ENCODE measurements at places on chromosomes 6 and 20.

GRCh38 chr20:42366626-42367025, 748.4 kb upstream of the CHD6 start:
- DNase-seq = no peak

DNA sequence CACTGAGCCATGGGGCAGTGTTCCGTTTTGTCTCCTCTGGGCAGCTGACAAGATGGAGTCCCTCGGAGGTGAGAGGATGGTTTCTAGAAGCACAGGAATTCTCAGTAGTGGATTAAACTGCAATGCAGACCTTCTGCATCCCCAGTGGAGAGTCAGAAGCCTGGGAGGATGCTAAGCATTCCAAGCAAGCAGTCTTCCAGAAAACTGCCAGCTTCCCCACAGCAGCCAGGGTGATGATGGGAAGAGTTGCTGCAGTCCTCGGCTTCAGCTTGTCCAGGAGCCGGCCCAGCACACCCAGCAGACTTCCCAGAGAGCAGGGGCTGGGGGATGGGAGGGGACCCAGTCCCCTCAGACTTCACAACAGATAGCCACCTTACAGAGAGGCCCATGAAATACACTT, 163.6 kb downstream of the LY86 start:
- no peak for DNase-seq

GRCh38 chr6:162078667-162079066, 648.9 kb downstream of the PRKN start:
- DNase-seq = no peak

DNA sequence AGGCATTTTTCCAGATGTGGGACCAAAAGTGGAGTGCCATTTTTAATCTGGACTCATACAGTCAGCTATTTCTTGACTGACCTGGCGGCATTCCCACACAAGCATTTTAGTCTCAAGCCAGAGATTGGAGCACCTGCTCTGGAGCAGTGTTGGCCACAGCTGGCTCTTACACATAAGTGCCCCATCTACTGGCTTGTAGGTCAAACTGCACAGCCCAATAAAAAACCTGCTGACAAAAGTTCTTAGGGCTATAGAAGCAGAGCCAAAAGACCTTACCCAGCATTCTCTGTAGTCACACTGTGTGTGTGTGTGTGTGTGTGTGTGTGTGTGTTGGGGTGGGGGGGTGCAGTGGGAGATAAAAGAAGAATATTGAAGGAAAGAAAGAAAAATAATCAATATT, 38.6 kb upstream of the SENP6 start:
- DNase-seq = no peak

DNA sequence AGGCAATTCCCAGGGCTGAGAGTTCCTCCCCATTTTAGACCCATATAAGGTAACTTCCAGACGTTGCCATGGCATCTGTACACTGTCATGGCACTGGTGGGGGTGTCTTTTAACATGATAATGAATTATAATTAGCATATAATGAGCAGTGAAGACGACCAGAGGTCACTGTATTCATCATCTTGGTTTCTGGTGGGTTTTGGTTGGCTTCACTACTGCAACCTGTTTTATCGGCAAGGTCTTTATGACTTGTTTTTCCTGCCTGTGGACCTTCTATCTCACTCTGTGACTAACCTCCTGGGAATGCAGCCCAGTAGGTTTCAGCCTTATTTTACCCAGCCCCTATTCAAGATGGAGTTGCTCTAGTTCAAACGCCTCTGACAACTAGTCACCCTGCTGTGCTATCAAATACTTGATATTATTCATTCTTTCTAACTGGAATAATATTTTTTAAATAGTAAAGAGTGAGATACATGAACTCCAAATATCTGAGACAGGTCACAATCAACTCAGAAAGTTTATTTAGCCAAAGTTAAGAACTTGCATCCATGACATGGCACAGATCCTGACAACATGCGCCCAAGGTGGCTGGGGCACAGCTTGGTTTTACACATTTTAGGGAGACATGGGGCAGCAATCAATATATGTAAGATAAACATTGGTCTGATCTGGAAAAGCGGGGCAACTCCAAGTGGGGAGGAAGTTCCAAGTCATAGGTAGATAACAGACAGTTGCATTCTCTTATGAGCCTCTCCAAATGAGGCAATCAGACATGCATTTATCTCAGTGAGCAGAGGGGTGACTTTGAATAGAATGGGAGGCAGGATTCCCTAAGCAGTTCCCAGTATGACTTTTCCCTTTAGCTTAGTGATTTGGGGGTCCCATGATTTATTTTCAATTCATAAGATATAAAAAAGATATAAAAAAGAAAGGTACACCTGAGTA, 1.2 kb upstream of the UFL1 start:
- DNase-seq = no peak

DNA sequence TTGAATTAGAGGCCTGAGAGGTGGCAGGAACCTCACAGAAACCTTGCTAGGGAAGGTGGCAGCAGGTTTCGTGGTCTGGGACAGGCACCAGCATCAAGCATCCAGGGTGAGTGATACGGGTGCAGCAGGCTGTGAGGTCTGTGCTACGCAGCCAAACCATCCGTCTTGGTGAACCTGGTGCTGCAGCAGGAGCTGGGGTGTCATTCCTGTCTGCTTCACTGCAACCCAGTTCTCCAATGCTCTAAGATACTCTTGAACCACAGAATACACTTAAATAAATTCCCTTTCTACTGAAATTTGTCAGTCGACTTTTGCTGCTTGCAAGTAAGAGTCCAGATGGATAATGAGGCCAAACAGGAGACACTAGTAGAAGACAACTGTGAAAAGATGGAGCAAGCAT, 9.7 kb upstream of the CBLN4 start:
- no peak for DNase-seq

- no peak for DNase-seq
Observed at GRCh38 chr6:55568808-55569439, 10.1 kb downstream of the HMGCLL1 start.

DNA sequence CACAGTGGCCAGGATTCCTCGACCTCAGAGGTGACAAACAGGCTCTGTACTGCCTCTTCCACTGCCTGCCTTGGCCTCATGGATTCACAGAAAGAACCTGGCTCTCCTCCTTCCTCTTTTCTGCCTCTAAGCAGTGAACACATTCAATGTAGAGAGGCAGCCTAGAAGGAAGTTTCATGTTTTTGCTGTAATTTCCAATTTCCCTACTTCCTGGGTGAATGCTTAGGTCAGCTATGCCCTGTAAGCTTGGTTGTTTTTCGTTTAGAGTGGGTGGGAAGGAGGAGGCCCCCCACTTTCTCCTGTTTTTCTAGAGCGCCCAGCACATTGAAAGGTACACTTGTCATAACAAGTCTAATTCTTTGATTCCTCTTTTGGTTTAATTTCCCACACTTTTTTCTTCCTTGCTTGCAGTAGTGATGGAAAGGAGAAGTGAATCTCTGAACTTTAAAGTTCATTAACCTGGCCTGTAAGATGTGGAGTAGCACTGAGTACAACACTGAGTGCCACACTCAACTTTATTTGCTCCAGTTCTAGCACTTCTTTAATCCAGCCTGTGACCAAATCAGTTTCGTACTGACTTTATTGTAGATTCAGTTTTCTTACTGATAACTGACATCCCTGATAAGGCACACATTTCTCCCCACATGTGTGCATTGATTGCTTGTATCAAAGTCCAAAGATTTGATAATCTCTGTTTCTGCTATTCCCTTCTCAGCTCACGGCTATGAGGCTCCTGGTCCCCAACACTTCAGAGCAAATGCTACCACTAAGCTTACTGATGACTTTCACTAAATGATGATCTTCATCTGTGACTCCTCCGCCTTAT, 100.0 kb upstream of the MAN1A1 start:
- DNase-seq = no peak

- DNase-seq = no peak
Observed at GRCh38 chr6:80974579-80974978, 777.9 kb downstream of the TENT5A start.

DNA sequence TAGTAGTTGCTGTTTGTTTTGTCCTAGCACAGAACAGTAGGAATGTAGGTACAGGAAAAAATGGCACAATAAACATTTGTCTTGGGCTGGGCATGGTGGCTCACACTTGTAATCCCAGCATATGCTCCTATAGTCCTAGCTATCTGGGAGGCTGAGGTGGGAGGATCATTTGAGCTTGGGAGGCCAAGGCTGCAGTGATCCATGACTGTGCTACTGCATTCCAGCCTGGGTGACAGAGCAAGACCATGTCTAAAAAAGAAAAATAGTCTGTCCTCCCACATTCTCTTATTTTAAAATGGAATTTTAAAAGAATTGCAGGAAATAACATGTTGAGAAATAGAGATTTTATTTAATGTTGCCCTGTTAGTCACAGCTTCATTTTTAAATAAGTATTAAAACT, 87.8 kb downstream of the ANKRD6 start:
- no peak for DNase-seq

DNA sequence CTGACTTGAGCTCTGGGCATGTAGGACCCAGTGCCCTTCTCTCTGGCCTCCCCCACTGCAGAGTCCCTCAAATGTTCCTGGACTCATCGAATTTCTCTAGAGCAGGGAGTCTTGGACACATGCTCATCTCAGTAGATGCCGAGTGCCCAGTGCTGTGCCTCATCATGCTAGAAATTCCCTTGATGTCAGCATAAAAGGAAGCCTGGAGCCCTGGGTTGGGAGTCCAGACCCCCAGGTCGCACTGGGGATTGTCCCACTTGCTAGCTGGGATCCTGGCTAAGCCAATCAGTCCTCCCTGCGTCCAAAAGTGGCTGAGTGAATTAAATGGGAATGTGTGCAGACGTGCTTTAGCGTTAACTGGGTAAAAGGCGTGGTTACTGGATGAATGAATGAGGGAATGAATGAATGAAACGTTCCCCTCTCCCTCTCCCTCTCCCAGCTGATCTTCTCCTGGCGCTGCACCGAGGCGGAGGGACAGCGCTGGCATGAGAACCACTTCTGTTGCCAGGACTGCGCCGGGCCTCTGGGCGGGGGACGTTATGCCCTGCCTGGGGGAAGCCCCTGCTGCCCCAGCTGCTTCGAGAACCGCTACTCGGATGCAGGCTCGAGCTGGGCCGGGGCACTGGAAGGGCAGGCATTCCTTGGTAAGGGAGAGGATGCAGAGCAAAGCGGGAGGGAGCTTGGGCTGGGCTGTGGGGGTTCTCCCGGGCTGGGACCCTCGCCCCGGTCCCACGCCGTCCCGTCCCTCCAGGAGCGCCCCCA, 1.6 kb upstream of the TOMM6 start:
- DNase-seq = no peak

- no peak for DNase-seq
Observed at GRCh38 chr6:31304683-31305082, 32.8 kb upstream of the HLA-C start.

DNA sequence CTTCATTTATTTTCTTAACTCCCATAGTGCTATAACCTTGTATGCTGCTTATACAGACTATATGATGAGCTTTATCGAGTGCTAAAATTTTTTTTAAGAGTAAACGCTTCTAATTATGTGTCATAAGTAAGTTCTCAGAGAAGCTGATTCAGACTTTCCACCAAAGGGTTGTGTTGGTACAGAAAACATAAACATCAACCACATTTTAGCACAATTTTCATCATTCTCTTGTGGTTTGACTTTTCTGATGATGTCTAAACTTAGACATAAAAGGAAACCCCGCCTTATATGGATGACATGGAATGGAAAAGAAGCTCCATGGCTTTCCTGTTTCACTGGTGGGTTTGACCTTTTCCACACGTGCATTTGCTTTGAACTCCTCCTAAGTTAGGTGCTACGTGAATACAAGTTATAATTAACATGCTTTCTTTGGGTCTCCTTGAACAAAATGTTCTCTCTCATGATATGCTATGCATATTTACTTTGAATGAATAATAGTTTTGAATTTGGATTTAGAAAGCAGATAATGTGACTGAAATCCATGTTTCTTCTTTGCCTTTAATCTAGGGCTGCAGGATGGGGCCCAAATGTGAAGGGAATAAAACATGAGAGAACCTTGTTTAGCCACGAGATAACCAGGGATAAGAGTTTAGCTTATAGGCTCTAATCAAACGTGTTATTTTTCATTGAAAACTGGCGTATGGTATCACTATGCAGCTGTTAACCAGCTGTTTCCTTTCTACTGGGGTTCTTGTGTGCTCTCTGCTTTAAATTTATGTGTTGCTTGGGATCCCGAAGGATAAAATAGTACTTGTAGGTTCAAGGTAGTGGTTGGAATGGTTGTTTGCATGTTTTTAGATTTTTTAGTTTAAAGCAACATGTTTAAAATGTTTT, 127.1 kb upstream of the AHI1 start:
- DNase-seq = no peak

DNA sequence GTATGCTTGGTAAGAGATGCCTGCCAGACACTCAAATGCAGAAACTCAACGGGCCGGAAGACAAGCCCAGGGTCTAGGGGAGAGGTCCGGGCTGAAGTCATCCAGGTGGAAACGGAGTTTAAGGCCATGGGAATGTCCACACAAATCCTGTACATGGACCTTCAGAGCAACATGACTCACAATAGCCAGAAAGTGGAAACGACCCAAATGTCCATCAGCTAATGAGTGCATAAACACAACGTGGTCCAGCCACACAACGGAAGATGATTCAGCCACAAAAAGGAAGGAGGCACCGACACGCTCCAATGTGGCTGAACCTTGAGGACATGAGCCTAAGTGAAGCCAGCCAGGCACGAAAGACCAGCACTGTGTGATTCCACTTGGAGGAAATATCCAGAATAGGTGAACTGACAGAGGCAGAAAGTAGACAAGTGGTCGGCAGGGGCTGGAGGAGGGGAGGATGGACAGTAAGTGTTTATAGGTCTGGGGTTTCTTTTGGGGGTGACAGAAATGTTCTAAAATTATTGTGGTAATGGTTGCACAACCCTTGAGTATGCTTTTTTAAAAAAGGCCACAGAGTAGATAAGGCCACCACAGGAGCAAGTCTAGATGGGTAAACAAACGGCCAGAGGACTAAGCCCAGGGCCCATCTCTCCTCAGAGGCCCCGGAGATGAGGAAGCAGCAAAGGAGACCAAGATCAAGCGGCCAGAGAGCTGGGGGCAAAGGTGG, 105.6 kb downstream of the PREX1 start:
- DNase-seq = no peak

- no peak for DNase-seq
Observed at GRCh38 chr6:133609415-133610226, 279.3 kb upstream of the TCF21 start.

- no peak for DNase-seq
Observed at GRCh38 chr6:94487371-94487770, 1068.0 kb upstream of the EPHA7 start.

GRCh38 chr20:63835021-63835858, 4.2 kb upstream of the ZBTB46 start:
- DNase-seq = no peak

DNA sequence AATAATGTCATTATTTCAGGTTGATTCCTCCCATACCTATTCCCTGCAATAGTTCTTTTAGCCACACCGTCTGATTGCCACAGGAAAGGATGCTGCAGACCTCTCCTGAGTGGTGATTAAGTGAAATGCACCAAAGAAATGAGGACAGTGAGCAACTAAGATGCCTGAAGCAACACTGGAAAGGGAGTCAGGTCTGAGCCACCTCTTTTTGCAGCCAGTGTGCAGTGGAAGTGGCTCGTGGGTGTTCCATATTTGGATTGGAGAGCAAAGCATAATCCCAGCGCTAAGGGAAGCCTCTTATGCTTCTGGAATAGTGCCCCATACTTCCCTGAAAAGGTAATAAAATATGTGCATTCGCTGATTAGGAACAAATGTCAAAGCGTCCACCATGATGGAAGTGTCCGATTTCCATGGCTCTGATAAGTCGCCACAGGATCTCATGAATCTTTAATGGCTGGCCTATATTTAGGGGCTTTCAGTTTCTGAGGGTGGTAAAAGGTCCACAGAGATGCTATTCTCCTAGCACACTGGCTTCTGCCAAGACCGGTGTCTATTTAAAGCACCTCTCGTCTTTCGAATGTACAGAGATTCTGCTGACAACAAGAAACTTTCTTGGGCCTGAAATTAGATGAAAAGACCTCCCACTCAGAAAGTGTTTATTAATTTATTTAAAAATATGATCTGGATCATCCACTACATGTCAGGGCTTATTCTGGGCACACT, 253.9 kb downstream of the SLC24A3 start:
- no peak for DNase-seq

Measured in stimulated activated CD8-positive, alpha-beta memory T cell treated with anti-CD3 and anti-CD28 coated beads, Interleukin-15, amount 100 ng/mL, for 48 hours (primary cell).